ENCODE measurements at places on chromosomes 16 and 17.

DNA sequence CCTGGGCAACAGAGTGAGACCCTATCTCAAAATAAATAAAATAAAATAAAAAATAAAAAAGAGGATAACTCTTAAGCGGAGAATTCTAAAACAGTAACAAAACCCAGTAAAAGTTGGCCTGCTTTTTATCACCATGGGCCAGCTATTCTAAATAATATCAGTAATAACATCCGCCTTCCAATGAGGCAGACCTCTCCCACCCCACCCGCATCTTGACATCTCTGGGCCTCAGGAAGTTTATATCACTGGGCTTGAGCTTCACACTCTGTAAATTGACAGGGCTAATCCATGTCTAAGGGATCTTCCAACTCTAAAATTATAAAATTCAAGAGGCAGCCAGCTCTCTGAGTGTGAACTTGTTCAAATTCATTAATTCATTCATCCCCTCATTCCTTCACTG, 82.9 kb upstream of the MTMR4 start:
- DNase-seq: no peak

- DNase-seq: no peak
Measured at GRCh38 chr16:11805556-11805955, 8.5 kb upstream of the ZC3H7A start.

DNA sequence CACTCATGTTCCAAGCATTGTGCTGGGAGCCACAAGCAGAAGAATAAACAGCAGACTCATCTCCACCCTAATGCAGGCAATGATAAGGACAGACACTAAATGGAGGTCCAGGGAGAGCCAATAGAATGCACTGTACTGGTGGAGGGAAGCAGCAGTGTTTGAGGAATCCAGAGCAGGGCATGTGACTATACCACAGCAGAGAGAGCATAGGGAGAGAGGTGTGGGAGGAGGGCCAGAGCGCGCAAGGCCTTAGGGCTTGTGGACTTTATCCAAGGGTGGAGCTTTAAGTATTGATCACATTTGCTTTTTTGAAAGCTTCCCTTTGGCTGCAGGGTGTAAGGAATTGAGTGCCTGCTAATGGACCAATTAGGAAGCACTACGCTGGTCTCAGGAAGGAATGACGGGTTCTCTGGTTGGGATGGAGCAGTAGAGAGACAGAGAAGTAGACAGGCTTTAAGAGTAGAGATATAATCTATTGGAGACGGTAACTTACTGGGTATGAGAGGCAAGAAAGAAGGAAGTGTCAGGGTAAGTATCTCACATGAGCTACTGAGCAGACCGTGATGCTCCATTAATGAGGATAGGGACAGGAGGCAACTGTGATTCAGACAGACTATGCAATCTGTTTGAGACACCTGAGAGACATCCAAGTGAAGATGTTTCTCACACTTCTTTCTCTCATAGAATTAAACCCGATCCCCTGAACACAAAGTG, 82.2 kb downstream of the MYO1D start:
- DNase-seq: no peak

DNA sequence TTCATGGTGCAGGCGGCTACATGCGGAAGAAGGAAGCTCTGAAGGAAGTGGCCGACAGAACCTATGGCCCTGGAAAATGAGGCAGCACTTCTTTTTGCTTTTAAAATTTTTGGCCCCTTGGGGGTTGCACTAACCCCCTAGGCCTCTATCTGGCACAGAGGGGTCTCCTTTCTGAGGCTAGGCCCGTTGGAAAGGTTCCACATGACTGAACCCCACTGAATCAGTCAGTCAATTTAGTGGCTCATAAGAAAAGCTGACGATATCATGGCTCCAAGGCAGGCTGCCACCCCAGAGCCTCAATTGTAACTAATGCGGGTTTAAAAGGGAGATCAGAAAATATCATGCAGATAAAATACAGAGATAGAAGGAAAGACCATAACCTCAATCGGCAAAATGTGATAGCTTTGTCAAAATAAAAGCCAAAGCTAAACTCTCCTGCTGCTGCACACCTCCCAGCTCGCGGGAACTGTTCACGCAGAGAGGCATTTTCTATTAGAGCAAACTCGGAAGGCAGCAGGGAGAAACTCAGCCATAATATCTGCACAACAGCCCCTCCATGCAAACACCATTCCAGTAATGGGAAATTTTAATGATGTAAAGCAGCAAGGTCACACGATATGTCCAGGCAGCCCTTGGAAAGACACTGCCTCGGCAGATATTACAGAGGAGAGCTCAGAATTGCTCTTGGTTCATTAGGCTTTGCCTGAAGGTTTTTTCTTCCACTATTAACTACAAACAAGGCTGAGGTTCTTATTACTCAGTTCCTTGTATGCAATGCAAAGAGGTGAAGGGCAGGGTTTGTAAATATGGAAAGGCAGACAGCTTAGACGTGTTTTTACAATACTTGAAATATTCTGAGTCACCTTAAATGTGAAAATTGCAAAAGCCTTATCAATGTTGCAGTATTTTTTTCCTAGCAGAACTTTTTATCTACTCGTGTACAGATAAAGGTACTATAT, 200.4 kb upstream of the PMFBP1 start:
- DNase-seq: no peak

- no peak for DNase-seq
Measured at GRCh38 chr16:67336648-67337047, 10.0 kb downstream of the LRRC36 start.
